ENCODE measurements at places on chromosomes 7 and 10.

GRCh38 chr7:15326044-15326644 is 235.7 kb downstream of the AGMO start:
- no peak overlapping the region for H3K27ac ChIP-seq
- no peaks in the 10 kb centered on the region for H3K27me3 ChIP-seq
- DNase-seq: no peak
- H3K36me3 ChIP-seq: no peaks in the 10 kb centered on the region
- H3K4me3 ChIP-seq: no peak overlapping the region

DNA sequence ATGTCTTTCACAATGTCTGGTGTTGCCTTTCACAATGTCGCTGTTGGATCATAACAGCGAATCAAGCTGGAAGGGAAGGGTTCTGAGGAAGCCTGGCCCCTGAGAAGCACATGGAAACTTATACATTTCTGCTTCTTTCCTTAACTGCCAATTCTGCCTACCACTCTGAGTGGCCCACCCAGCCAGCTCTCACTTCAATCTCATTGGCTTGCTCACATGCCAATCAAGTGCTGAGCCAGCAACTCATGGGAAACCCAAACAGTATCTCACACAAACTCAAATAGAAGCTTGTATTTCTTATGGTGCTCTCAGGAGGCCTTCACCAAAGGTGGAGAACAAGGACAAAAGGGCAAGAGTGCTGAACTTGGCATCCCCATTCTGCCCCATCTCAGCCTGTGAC is 117.4 kb upstream of the GPR26 start:
- H3K27ac ChIP-seq: no peak overlapping the region
- no peaks in the 10 kb centered on the region for H3K27me3 ChIP-seq
- H3K4me3 ChIP-seq: no peak overlapping the region
- no peak for DNase-seq

GRCh38 chr7:44161371-44161770 is 20.2 kb upstream of the MYL7 start:
- no peak overlapping the region for H3K27ac ChIP-seq
- H3K36me3 ChIP-seq: no peaks in the 10 kb centered on the region
- no peaks in the 10 kb centered on the region for H3K4me1 ChIP-seq

DNA sequence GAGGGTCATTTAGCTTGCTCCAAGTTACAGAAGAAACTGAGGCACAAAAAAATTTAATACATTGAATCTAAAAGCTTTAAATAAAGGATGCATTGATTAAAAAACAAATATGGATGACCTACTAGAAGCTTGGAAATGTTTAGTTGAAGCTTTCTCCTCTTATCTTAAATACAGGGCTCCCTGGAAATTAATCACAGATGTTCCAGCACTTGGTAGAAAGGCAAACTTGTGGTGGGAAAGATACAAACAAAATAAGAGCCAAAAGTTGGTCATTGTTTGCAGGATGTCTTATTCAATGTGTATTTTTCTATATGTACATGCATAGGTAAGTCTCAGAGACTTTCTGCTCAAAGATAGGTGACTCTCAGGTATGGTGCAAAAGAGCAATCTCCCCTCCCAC is 40.7 kb upstream of the LYZL1 start:
- no peak overlapping the region for H3K4me3 ChIP-seq
- H3K27me3 ChIP-seq: no peaks in the 10 kb centered on the region
- H3K27ac ChIP-seq: no peak overlapping the region
- H3K4me1 ChIP-seq: no peaks in the 10 kb centered on the region

- no peak overlapping the region for H3K27ac ChIP-seq
- H3K4me3 ChIP-seq: no peak overlapping the region
Observed at GRCh38 chr10:64535131-64535867, 1014.1 kb downstream of the REEP3 start.

GRCh38 chr10:59894114-59894513 is 12.2 kb downstream of the CCDC6 start:
- no peaks in the 10 kb centered on the region for H3K27me3 ChIP-seq
- peaks cover 17% of the 10 kb centered on the region for H3K4me1 ChIP-seq
- peak overlapping the region; percentile 48 for H3K27ac ChIP-seq
- no peak overlapping the region for H3K4me3 ChIP-seq
- no peaks in the 10 kb centered on the region for H3K36me3 ChIP-seq

DNA sequence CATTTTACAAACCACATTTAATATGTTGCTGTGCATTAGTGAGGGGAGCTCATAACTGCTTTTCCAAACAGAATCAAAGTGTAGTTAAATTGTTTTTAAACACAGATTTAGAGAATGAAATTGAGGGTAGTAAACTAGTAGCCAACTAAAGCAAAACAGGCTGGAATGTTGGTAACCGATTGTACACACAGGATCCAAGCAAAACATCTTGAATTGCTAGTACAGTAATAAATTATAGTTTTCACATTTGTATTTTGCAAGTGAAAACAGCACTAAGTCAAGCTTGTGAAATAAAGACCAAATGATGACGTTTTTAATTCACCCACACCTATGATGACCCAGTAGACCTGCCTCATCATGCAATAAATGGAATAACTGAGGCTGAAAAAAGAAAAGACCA is 198.3 kb downstream of the HDAC9 start:
- no peak overlapping the region for H3K4me3 ChIP-seq
- H3K27me3 ChIP-seq: no peaks in the 10 kb centered on the region
- H3K36me3 ChIP-seq: no peaks in the 10 kb centered on the region
- H3K4me1 ChIP-seq: no peaks in the 10 kb centered on the region

- H3K4me1 ChIP-seq: no peaks in the 10 kb centered on the region
- DNase-seq: no peak
- no peaks in the 10 kb centered on the region for H3K36me3 ChIP-seq
- no peaks in the 10 kb centered on the region for H3K27me3 ChIP-seq
Observed at GRCh38 chr7:77457779-77458178, 41.6 kb upstream of the GSAP start.

DNA sequence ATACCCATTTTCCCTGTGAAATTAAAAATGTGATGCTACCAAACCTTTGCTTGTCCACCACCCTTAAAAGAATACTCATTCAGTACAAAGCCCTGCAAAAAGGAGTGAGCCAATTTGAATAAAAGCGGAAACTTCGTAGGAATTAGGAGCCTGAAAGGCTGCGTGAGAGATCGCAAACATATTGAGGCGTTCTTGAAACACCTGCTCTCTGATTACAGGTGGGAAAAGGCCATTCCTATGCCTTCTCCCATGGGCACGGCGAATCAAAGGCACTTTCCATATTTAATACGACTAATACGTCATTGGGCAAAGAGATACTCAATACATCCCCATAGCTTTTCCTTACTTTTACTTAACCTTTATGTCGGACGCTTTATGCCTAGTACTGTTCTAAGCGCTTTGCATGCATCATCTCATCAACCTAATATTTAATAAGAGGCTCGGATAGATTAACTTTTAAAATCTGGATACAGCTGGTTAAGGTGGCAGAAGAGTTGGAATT is 30.9 kb upstream of the KMT2E start:
- H3K27me3 ChIP-seq: no peaks in the 10 kb centered on the region
- peak overlapping the region; percentile 99 for H3K27ac ChIP-seq
- no peak for DNase-seq
- H3K36me3 ChIP-seq: peaks cover 3% of the 10 kb centered on the region

GRCh38 chr10:95505084-95505610 is 56.0 kb downstream of the SORBS1 start:
- DNase-seq: no peak
- H3K27me3 ChIP-seq: no peaks in the 10 kb centered on the region
- peaks cover 13% of the 10 kb centered on the region for H3K4me1 ChIP-seq
- no peaks in the 10 kb centered on the region for H3K36me3 ChIP-seq

GRCh38 chr10:132269266-132270230 is 38.2 kb downstream of the STK32C start:
- no peaks in the 10 kb centered on the region for H3K36me3 ChIP-seq
- no peak overlapping the region for H3K27ac ChIP-seq
- no peak overlapping the region for H3K4me3 ChIP-seq
- H3K27me3 ChIP-seq: no peaks in the 10 kb centered on the region

GRCh38 chr7:102431617-102432298 is 1.6 kb upstream of the ORAI2 start:
- no peak overlapping the region for H3K4me3 ChIP-seq
- no peaks in the 10 kb centered on the region for H3K36me3 ChIP-seq
- no peaks in the 10 kb centered on the region for H3K27me3 ChIP-seq

- no peak overlapping the region for H3K4me3 ChIP-seq
- no peaks in the 10 kb centered on the region for H3K27me3 ChIP-seq
- H3K36me3 ChIP-seq: no peaks in the 10 kb centered on the region
Observed at GRCh38 chr7:86833360-86833759, 189.7 kb downstream of the GRM3 start.

GRCh38 chr7:151813997-151814396 is 62.9 kb downstream of the PRKAG2 start:
- H3K27me3 ChIP-seq: no peaks in the 10 kb centered on the region
- DNase-seq: no peak

DNA sequence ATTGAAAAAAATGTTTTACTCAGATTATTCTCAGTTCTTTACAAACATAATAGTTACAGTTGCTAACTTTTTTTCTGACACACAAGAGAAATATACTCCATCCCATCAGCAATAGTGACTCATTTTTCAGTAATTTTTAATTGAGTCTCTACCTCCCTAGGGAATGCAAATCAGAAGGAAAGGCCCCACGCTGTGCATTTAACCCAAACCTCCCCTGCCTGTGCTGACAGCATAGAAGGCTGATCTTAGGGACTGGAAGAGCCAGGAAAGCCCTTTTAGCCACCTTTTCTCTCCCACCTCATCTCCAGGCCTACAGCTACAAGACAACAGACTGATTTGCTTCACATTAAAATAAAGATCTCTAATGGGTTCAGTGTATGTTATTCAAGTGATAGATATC is 24.7 kb upstream of the PIK3CG start:
- DNase-seq: no peak
- H3K4me3 ChIP-seq: no peak overlapping the region
- H3K4me1 ChIP-seq: no peaks in the 10 kb centered on the region
- no peaks in the 10 kb centered on the region for H3K27me3 ChIP-seq
- H3K27ac ChIP-seq: no peak overlapping the region

DNA sequence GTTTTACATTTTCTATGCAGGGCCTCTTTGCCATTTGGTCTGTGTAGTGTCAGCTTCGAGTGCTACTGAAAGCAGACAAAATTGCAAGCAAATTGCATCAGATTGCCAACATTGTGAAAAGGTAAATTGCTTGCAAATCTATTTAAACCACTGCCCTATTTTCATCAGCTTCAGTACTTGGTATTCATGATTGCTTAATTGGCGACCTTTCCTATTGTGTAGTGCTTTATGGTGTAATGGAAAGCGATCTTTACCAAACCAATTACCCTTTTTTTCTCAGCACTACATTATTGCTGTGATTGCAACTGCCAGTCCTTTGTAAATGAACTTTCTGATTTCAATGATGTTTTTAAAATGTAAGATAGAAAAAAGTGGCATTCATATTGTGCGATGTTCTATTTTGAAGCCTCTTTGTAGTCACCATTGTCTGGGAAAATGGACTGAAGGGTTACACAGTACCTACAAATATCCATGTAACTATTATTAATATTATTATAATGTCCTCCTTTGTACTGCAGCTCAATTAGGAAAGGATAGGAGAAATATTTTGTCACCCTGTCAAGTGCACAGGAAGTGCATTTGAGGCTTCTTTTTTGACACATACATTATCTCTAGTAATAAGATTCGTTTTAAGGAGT is 177.7 kb upstream of the SP8 start:
- DNase-seq: no peak
- H3K4me1 ChIP-seq: no peaks in the 10 kb centered on the region
- H3K36me3 ChIP-seq: no peaks in the 10 kb centered on the region
- no peaks in the 10 kb centered on the region for H3K27me3 ChIP-seq

- H3K4me3 ChIP-seq: peak within 1 kb of the TSS; percentile 71
- peak within 1 kb of the TSS; percentile 86 for H3K27ac ChIP-seq
Observed at GRCh38 chr10:119872610-119872859, at the start of gene MCMBP. Gene MCMBP, minus strand, starts transcription at chr10:119872843. Its CDS starts 259 bp downstream, at chr10:119872584.

DNA sequence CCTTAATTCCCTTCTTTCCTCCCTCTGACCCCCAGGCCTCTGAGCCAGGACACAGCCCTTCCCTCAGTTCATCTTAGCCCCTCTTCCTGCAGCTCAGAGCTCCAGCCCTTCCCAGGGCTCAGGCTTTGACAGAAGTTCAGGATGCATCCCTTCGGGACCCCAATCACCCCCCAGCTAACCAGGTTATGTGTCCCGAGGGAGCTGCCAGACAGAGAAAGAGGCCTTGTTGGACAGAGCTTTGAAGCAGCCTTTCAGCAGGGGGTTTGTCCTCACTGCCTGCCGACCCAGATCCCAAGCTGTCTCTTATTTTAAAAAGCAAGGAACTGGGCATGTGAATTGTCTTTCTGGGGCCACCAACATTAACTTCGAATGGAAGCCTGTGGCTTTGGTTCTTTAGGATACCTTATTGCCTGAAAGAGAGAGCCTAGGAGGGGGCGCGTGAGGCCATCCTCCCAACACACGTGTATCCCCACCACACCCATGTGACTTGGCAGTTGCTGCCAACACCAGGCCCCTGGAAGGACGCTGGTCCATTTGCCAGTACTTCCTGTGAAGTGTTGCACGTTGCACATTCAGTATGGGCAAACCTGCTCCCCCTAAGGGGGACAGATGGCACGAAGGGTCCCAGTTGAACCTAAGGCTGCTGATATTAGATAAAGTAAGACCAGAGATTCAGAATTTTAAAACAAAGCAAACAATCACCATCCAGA is 858 bp downstream of the CCDC136 start:
- no peak overlapping the region for H3K27ac ChIP-seq
- no peaks in the 10 kb centered on the region for H3K27me3 ChIP-seq
- no peak for DNase-seq
- no peaks in the 10 kb centered on the region for H3K36me3 ChIP-seq
- no peaks in the 10 kb centered on the region for H3K4me1 ChIP-seq
- no peak overlapping the region for H3K4me3 ChIP-seq

DNA sequence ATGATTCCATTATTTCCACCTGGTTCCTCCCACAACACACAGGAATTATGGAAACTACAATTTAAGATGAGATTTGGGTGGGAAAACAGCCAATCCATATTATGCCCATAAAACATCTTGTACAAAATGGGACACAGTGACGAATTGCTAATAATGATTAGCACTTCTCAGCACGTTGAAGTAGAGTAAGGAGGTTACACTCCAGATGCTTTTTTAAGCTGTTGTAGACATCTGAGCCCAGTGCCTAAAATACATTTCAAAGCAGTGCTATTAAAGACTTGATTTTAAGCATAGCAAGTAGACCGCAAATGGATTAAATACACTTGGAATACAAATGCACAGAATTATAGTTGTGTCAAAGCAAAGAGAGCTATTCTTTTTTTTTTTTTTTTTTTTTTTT is 105.9 kb downstream of the AASS start:
- no peak overlapping the region for H3K4me3 ChIP-seq
- no peaks in the 10 kb centered on the region for H3K36me3 ChIP-seq
- no peak overlapping the region for H3K27ac ChIP-seq
- DNase-seq: no peak
- no peaks in the 10 kb centered on the region for H3K4me1 ChIP-seq

- H3K36me3 ChIP-seq: no peaks in the 10 kb centered on the region
- no peaks in the 10 kb centered on the region for H3K27me3 ChIP-seq
- no peak overlapping the region for H3K4me3 ChIP-seq
- no peak for DNase-seq
Observed at GRCh38 chr10:6002809-6003510, 25.6 kb upstream of the IL15RA start.

- no peak overlapping the region for H3K4me3 ChIP-seq
- no peak overlapping the region for H3K27ac ChIP-seq
- H3K27me3 ChIP-seq: no peaks in the 10 kb centered on the region
Observed at GRCh38 chr10:121062115-121062514, 211.0 kb downstream of the WDR11 start.

GRCh38 chr7:27395626-27396025 is 153.0 kb downstream of the EVX1 start:
- DNase-seq: no peak
- no peaks in the 10 kb centered on the region for H3K27me3 ChIP-seq
- H3K27ac ChIP-seq: no peak overlapping the region
- no peaks in the 10 kb centered on the region for H3K36me3 ChIP-seq
- H3K4me1 ChIP-seq: peaks cover 3% of the 10 kb centered on the region

Measured in kidney (tissue), 22 donors.